ENCODE measurements at places on chromosomes 2 and 18.

GRCh38 chr2:157839162-157839801 lies 36.8 kb downstream of the ACVR1 start:
- no peak for DNase-seq

GRCh38 chr2:86025976-86026743 lies 79.5 kb downstream of the POLR1A start:
- no peak for DNase-seq

DNA sequence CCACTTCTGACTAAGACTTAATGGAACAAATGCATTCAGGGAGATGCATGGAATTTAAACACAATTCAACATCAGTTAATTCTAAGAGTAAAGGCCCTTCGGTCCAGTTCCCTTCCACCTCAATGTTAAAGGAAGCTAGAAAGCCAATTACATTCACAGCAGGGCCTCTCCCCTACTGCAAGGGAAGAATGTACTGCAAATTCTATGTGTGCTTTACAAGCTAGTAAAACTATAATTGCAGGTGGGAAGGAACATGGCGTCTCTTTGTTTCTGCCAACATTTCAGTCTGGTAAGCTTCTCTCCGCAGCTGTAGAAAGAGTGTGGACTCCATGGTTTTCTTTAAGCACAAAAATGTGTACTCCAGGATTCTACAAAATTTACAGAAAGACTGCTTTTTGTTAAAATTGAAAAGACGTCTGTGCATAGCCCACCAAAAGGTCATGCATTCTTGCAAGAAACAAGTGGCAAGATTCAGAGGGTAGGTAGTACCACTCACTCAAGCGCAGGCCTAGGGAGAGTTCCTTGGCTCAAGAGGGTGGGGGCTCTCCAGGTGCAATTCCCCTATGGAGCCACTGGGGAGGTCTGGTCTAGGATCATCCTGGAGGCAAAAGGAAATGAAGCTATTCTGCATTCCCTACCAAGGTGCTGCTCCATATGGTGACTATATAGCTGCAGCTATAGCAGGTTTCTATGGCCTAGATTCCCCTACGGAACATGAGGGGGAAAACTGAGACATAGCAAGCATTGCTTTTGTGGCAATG lies 127.0 kb upstream of the FZD5 start:
- DNase-seq, result no peak

GRCh38 chr2:35794796-35795450 lies 560.7 kb upstream of the CRIM1 start:
- no peak for DNase-seq

GRCh38 chr2:166491461-166491860 lies 2.6 kb downstream of the SCN7A start:
- no peak for DNase-seq

DNA sequence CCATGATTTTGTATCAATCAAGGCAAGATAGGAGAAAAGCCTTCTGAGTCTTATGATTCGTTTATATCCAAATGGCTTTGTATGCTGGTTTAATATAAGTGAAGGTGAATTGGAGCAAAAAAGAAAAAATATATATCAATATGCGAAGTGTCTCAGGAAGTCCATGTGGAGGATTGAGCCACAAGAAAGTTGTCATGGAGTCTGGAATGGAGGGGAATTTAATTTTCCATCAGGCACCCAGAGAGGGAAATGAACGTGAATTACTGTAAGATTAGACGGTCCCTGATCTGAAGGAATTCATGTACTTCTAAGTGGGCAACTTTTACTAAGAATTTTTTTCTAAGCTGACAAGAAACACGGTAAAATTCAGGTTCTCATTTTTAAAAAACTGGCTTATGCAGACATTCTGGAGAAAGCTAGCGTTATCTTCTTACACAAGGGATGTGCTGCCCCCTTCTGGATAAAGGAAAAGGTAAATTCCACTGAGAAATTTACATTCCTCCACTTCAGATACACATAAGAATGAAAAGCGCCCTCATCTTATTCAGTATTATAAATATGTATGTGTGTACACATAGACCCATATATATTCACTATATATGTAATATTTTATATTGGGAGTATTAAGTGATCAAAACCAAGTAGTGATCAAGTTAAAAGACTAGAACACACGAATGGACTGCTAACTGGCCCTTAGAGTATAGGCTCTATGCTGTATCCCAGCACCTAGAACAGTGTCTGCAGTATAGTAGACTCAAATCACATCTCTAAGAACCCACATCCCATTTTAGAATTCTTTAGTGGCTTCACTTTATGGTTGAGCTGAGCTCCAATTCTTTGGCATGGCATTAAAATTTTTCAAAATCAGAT lies 289.0 kb upstream of the TFPI start:
- no peak for DNase-seq
